ENCODE measurements at places on chromosomes 6 and 20. TPM values are rescaled to one million over a fixed set of nuclear protein-coding genes. Genes with fewer than 3 reads are reported as not detected.

MATN4 gene
- 0.33 TPM for total RNA-seq

GUCA1A gene
- 0.33 TPM for total RNA-seq

CLVS2 gene
- under 0.01 TPM for total RNA-seq

MLN gene
- not detected for total RNA-seq

HLA-DOB gene
- total RNA-seq: 0.29 TPM

OPN5 gene
- total RNA-seq: not detected

TFB1M gene
- 15.2 TPM for total RNA-seq

IMPG1 gene
- total RNA-seq: not detected

TMEM200A gene
- 44.5 TPM for total RNA-seq

STK4 gene
- 28.4 TPM for total RNA-seq

C6orf141 gene
- total RNA-seq: 1.3 TPM

MEI4 gene
- total RNA-seq: not detected

ZNF343 gene
- total RNA-seq: 17.5 TPM

RPL10A gene
- 2,774 TPM for total RNA-seq

IYD gene
- not detected for total RNA-seq

ADGB gene
- not detected for total RNA-seq

COL9A1 gene
- total RNA-seq: not detected

NKX2-4 gene
- total RNA-seq: not detected

RIPK1 gene
- total RNA-seq: 26.6 TPM

KIF25 gene
- not detected for total RNA-seq

LHFPL5 gene
- total RNA-seq: not detected

SYNDIG1 gene
- 0.17 TPM for total RNA-seq

SLC17A4 gene
- not detected for total RNA-seq

GABRR2 gene
- total RNA-seq: 0.15 TPM

APCDD1L gene
- total RNA-seq: 17.5 TPM

SLC32A1 gene
- not detected for total RNA-seq

GRM1 gene
- under 0.01 TPM for total RNA-seq

GSTA4 gene
- 68.5 TPM for total RNA-seq

MRAP2 gene
- total RNA-seq: 0.50 TPM

NKX2-2 gene
- not detected for total RNA-seq

CNBD2 gene
- total RNA-seq: 1.5 TPM

CALHM4 gene
- not detected for total RNA-seq

EDN3 gene
- not detected for total RNA-seq

HSPA12B gene
- total RNA-seq: 5.1 TPM

All from smooth muscle cell of trachea (primary cell).